ENCODE measurements at places on chromosomes 6 and 20. TPM values are rescaled to one million over a fixed set of nuclear protein-coding genes. Genes with fewer than 3 reads are reported as not detected.

- DNase-seq: no peak
Measured at GRCh38 chr6:4164117-4164442, 28.7 kb upstream of the ECI2 start.

- no peak for DNase-seq
Measured at GRCh38 chr6:144362042-144363018, 77.2 kb downstream of the UTRN start.

FAXC gene
- total RNA-seq: not detected

C6orf141 gene
- not detected for total RNA-seq

GRCh38 chr6:45832063-45832462 is 183.6 kb downstream of the CLIC5 start:
- no peak for DNase-seq

GRCh38 chr6:158648682-158649131 is 1.1 kb upstream of the SYTL3 start:
- no peak for DNase-seq

AP5S1 gene
- total RNA-seq: 8.4 TPM

PRPF6 gene
- total RNA-seq: 79.5 TPM

PTCRA gene
- not detected for total RNA-seq

GRCh38 chr6:139549561-139550070 is 175.2 kb upstream of the CITED2 start:
- no peak for DNase-seq

- no peak for DNase-seq
Measured at GRCh38 chr6:74603322-74604076, 602.4 kb downstream of the COL12A1 start.

GPLD1 gene
- total RNA-seq: 1.2 TPM
